Activated CD4-positive, alpha-beta memory T cell treated with anti-CD3 and anti-CD28 coated beads, Interleukin-2, amount 10 ng/mL, durations not matched to agents 7 days and 5 days (primary cell): ENCODE measurements at places on chromosomes 5 and 9.

DNA sequence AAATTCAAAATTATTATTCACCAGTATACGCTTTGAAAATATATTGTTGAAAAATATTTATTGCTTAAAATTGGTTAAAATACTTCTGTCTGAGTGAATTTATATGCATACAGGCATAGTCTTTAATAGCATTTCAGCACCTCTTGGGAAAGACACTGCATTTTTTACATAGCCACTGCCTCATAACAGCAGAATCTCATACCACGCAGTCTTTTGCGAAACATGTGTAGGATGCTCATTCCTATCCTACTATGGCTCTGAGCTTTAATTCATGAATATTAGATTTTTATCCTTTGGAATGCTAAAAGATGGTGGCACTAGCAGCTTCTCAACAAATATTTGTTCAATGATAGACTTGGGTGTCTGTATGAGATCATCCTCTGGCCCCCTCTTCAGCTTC, 94.0 kb upstream of the SH3GL2 start:
- no peak for DNase-seq

DNA sequence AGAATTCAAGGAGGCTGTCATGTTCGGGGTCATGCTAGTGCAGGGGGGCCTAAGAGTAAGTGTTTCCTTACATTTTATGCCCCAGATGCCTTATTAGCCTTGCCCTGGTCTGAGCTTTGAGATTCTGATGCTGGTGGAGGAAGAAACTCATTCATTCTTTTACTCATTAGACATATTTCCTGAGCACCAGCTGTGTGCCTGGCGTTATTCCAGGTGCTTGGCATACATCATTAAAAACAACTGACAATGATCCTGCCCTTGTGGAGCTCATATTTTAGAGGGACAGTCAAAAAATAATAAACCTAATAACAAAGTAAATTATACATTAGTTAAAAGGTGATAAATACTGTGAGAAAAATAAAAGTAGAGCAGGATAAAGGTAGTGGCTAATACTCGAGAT, 138.9 kb upstream of the SGCD start:
- no peak for DNase-seq

- no peak for DNase-seq
These were observed 4.8 kb downstream of the ZNF483 start for GRCh38 chr9:111529787-111530186.

DNA sequence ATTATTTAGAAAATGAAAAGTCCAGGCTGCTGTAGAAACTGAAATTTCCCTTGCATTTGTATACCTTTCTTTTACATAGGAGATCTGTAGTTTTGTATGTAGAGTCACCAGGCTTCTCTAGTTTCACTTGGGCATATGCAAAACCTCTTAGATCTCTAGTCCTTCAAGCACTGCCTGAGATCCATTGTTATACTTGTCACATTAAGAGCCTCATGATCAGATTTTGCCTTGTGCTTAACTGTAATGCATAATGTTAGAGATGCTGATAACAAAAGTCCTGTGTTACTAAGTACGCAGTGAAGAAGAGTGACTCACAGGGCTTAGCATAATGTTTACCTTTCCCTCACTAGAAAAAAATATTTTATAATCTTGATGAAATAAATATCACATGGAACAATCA, 250.2 kb downstream of the CYLC2 start:
- DNase-seq: no peak

DNA sequence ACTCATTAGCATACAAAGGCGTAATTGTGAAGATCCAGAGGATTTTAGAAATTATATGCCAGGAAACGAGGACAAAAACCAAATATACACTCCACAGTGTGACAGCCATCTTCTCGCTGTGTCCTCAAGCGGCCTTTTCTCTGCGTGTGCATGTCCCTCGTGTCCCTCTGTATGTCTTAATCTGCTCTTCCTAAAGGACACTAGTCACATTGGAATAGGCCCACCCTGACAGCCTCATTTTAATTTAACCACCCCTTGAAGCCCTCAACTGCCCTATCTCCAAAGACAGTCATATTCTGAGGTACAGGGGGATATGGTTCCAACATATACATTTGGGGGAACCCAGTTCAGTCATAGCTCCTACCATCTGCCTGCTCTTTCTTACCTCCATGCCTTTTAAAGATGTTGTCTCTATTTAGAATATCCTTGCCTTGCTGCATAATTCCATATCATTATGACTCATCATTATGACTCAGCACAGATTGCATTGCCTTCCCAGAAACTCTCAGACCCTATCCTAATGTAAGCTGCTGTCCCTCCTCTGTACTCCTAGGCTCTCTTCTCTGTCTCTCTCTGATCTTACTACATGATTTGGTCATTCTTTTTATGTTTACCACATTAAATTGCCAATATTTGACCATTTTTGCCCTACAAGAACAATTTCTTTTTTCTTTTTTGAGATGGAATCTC, 210.9 kb downstream of the AOPEP start:
- DNase-seq: no peak

DNA sequence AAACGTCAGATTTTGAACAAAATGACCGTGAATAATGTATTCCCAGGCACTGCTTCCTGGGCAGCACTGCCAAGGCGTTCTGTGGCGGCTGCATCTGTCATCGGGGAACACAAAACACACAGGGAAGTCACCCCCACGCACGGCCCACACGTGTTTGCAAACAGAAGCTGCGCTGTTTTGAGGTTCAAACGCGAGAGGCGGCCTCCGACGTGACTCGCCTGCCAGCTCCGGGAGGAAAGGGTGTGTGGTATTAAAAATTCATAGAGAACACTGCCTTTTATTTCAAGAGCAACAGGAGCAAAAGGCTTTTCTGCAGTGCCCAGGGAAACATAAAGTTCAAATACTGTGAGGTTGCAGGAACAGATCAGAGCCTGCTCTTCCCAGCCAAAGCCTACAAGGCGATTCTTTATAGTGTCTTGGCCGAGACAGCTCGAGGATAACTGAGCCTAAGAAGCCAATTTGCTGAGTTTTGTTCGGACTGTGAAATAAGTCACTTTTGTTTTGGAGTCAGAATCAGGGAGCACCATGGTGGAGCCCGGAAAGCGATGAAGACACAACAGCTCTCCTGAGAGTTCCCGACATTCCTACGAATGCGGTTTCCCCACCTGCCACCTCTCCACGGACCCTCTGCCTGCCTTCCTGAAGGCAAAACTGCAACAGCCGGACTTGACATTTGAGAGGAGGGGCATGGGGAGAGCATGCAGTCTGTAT, 115.3 kb upstream of the IRX2 start:
- no peak for DNase-seq

GRCh38 chr5:122142480-122143164, 13.3 kb downstream of the ZNF474 start:
- no peak for DNase-seq

GRCh38 chr5:74875994-74876791, 10.0 kb upstream of the FAM169A start:
- no peak for DNase-seq

DNA sequence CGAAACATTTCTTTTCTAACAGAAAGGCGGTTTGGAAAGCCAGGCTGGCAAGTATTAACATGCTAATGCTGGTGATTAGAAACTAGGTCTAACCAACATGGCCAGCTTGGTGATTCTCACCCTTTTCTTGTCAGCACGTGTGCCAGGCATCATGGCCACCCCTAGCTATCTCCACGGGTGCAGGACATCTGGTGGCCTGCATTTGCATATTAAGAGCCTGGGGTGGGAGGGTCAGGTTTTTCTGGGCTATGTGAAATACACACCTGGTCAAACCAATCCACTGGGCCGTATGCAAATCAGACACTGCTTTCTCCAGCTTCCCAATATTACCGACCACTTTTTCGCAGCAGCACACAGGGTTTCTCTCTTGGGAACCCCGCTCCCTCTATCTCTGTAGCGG, 612.1 kb downstream of the PTPRD start:
- no peak for DNase-seq

- DNase-seq: no peak
These were observed 147.8 kb downstream of the RXRA start for GRCh38 chr9:134474055-134474370.

- DNase-seq: no peak
These were observed 166.9 kb upstream of the KLF9 start for GRCh38 chr9:70581214-70581954.

GRCh38 chr5:170755679-170756456, 27.7 kb upstream of the GABRP start:
- DNase-seq: no peak

- no peak for DNase-seq
These were observed 283.9 kb upstream of the ADAMTSL1 start for GRCh38 chr9:18189871-18190670.

GRCh38 chr9:124361128-124361527, 54.1 kb downstream of the PSMB7 start:
- DNase-seq: no peak

- DNase-seq: no peak
These were observed 69.1 kb downstream of the MYO10 start for GRCh38 chr5:16866795-16867576.

DNA sequence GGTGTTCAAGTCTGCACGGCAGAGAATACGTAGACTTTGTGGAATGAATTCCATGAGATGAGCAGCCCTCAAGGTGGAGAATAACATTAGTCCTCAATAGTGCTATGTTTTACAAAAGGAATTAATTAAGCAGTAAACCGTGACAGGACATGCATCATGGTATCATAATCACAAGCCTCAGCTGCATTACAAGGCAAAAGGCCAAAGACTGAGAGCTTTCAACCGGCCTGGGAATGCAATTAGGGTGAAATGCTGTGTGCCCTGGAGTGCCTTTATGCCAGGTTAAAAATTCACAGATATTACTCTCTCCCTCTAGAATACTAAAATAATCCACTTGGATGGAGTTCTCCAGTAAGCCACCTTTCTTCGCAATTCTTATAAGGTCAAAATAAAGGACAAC, 270.6 kb downstream of the MLLT3 start:
- no peak for DNase-seq

GRCh38 chr9:98304381-98304780, 48.9 kb upstream of the TBC1D2 start:
- no peak for DNase-seq

GRCh38 chr5:28967848-28968247, 1929.5 kb upstream of the CDH9 start:
- no peak for DNase-seq

DNA sequence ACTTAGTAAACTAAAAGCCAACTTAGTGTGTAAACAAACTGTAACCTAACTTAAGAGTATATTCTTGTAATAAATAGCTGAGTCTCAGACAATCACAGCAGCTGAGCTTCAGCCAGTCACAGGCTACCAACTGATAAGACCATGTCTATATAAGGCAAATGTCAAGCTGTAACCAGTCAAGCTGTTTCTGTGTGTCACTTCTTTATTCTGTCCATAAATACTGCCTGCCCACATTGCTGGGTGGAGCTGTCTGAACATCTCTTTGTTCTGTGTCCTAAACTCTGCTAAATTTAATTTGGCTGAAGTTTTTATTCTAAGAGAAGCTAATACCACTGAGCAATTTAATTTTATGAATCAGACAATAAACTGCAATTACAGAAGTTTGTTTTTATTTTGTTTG, 412.1 kb upstream of the CDH10 start:
- no peak for DNase-seq

- no peak for DNase-seq
These were observed 111.8 kb upstream of the SLC44A1 start for GRCh38 chr9:105132606-105133005.

DNA sequence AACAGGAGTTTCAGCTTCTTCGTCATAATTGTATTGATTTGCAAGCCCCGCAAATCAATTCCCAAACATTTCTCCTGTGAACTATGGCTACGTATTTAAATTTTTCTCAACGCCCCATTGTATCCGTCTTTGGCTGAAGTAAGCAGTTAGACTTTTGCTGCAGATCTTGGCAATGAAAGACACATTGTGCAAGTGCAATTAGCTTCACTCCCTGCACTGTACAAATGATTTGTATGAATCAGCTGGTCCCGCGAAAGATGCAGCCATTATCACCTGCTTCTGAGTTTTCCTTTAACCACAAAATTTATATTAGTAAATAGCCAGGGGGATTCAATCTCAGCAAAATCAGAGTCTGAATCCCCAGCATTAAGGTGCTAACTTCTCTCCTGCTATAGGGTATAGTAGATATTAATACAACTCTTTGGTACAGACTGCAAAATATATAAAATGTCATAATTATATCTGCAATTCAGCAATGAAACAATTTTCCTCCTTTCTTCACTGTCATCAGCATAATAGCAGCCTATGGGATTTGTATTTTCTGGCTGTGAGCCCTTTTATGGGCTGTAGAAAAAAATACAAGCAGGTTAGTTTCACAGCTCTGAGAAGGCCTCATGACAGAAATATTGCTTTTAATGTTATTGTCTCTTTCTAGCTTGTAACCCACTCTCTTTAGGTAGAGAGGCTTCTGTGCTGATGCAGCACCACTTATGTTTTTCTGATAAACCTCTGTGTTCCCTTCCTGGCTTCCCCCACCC, 68.4 kb upstream of the SMARCA2 start:
- DNase-seq: no peak

DNA sequence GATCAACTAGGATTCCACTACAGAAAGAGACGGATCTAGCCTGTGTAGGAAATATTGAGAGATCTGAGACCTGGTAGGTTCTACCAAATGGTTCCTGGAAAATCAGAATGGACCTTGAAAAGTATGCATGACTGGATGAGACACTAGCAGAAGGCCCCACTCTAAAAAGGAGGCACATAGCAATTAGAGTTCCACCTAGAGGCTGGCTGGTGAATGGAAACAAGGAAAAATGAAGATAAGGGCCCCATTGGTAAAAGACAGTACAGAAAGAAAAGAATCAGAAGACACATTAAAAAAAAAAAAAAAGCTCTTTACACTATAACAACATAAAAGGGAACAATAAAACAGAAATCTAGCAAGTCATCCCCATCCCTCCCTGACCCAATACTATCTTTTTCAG, 518.5 kb downstream of the NR2F1-AS1 start:
- no peak for DNase-seq

- no peak for DNase-seq
These were observed 100.2 kb upstream of the OTULINL start for GRCh38 chr5:14481349-14481748.

DNA sequence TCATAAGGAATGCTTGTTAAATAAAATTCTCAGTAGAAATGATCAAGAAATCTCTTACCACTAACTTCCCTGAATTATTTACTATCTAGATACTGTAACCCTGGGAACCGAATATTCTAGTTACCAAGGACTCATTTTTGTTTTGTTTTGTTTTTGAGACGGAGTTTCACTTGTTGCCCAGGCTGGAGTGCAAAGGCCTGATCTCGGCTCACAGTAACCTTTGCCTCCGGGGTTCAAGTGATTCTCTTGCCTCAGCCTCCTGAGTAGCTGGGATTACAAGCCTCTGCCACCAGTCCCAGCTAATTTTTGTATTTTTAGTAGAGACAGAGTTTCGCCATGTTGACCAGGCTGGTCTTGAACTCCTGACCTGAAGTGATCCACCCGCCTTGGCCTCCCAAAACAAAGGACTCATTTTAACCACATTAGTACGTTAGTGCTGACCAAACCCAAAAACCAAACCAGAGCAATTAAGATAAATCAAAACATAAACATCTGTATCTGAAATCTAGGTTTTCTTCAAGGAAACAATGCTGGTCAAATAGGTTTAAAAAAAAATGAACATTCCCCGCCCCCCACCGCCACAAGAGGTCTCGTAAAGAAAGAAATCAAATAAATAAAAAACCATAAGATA, 3.7 kb downstream of the TXN start:
- DNase-seq: no peak
